ENCODE measurements at places on chromosomes 4 and X.
A peak's percentile ranks its signal among the peaks of the same experiment; 100 is the strongest.

DNA sequence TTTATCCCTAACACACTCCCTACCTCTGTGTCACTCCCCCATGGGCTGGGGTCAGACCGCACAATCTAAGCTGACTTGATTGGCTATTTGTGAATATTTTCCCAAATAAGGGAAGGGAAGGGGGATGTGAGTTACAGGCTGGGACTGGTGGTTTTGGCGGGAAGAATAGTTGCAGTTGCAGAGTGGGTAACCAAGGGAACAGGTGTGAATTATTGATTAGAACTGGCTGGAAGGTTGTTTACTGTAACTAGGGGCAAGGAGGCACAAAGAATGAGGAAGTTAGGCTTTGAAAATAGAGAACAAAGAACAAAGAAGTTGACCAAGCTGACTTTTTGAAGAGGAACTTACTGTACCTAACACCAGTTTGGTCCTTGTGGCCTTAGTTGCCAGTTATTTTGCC is 88.0 kb upstream of the XAGE2 start:
- no peak for DNase-seq

GRCh38 chr4:28557755-28558154 is 1697.1 kb downstream of the STIM2 start:
- peak; percentile 36 for DNase-seq

DNA sequence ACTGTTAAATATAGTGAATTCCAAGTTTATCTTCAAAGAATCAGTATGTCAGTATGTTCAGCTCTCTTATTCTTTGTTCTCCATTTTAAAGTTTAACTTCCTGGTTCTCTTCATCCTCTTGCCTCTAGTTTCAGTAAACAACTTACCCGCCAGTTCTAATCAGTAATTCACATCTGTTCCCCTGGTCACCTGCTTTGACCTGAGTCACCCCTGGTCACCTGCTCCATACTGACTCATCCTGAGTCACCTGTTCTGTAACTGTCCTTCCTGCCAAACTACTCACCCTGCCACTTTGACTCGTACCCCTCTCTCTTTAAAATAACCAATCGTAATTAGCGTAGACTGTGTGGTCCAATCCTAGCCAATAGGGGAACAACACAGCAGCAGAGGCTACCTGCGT is 992.7 kb upstream of the HS3ST1 start:
- no peak for DNase-seq

DNA sequence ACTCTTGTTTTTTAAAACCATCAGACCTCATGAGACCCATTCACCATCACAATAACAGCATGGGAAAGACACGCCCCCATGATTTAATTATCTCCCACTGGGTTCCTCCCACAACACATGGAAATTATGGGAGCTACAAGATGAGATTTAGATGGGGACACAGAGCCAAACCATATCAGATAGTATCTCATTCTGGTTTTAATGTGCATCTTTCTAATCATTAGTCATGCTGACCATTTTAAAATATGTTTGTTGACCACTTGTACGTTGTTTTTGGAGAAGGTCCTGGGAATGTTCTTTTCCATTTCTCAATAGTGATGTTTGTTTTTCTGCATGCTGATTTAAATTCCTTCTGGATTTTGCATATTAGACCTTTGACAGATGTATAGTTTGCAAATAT is 119.0 kb downstream of the RTL3 start:
- DNase-seq = no peak

- DNase-seq = no peak
Measured at GRCh38 chrX:146754268-146754667, 55.3 kb upstream of the CXorf51B start.

- no peak for DNase-seq
Measured at GRCh38 chr4:83542225-83542624, 6.3 kb downstream of the GPAT3 start.

Measured in fibroblast of skin of right quadriceps (primary cell).